ENCODE measurements at places on chromosomes 13 and 19.

DNA sequence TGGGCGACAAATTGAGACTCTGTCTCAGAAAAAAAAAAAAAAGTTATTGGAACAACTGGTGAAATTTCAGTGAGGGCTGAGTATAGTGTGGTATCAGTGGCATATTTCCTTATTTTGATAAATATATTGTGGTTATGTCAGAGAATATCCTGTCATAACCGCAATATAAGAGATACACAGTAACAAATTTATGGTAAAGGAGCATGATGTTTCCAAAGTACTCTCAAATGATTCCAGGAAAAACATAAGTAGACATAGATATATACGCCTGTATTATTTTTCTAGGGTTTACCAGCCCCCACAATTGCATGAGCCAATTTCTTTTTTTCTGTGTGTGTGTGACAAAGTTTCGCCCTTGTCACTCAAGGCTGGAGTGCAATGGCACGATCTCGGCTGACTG lies 5.7 kb upstream of the C5AR1 start:
- DNase-seq, result no peak

DNA sequence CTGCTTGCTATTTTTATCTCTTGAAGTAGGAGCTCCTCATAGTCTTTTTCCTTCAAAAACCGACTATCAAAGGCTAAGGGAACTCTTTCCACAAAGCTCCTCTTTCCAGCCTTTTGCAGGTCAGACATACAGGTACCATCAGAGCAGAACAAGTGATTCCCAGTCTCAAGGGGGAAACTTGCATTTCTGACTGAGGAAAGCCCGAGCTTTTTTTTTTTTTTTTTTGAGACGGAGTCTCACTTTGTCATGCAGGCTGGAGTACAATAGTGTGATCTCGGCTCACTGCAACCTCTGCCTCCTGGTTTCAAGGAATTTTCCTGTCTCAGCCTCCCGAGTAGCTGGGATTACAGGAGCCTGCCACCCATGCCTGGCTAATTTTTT lies 32.0 kb downstream of the RUBCNL start:
- no peak for DNase-seq

DNA sequence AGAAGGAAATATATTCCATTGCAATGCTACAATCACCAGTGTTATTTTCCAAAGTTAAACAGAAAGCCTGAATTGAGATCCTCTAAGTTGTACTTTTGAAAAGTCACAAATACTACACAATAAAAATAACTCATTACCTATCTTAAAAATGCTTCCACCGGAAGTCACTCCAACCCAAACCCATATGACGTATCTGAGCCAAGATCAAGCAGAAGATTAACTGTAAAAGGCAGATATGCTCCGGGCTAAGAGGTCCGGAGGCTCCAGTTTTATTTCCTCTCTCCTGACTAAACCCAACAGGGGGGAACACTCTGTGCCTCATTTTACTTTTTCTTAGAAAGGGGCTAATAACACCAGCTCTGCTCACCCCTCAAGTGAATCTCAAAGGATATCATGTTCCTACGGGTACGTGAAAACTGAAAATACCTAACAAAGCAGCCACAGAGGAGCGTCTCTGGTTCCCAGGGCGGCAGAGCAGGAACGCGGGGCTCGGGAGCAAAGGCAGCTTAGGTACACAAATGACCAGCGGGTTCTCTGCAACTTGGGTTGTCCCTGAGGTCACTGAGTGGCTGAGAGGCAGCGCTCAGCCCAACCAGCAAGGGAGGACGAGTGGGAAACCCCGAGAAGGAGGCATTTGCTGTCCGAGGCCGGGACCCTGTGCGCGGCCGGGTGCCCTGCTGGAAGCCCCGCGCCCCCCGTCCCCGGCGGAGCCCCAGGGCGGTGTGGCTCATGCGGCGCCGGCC lies 750 bp downstream of the RAB20 start:
- peak; percentile 71 for DNase-seq

- DNase-seq, result no peak
Measured at GRCh38 chr13:26699197-26699490, 61.4 kb downstream of the GPR12 start.

DNA sequence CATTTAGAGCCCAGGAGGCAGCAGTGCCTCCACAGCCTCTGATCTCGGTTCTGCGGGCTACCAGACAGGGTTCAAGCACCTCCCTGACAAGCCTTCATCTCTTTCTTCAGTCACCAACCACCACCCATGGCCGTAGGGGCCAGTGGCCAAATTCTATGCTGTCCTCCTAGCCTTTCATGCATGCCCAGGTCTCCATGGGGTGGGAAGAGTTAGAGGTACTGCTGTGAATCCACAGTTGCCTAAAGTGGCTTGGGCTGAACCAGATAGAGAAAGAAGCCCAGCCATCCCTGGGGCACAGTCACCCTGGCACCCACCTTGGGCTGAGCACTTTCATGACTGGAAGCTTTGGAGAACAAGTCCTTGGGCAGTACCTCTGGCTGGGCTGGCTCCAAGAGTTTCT lies 97.4 kb downstream of the ZDHHC20 start:
- DNase-seq, result no peak

DNA sequence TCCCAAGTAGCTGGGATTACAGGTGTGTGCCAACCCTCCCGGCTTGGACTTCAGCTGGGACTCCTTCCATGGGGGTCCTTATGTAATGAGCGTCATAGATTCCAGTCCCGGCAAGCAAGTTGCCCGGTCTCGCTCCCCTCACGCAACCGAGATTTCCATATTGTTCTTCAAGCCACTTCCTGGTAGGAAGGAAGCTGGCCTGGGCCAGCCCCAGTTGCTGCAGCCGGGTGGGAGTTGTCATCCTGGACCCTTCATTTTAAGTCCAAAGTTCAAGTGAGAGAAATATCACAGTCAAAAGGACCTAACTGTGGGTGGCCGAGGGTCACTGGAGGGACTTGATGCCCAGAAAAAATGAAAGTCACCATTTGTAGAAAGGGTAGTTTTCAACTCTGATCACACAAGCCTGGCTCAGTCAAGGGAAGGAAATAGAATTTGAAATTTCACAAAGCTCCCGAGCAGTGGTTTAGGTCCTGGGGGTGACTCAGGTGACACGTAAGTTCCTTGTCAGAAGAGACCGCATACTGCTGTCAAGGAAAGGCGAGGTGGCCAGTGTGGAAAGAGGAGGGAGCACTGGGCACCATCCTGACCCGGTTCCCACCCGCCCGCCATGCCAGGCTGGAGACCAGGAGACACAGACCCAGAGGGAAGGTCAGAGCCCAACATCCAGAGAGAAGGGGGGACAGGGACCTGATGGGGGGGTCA lies 5.3 kb downstream of the FGF21 start:
- DNase-seq, result peak; percentile 34

- DNase-seq, result no peak
Measured at GRCh38 chr13:112449545-112449930, 73.4 kb downstream of the SPACA7 start.

- peak; percentile 71 for DNase-seq
Measured at GRCh38 chr19:38656171-38656981, 8.9 kb downstream of the ACTN4 start.

GRCh38 chr13:75339635-75340374 lies 142.2 kb downstream of the TBC1D4 start:
- no peak for DNase-seq

DNA sequence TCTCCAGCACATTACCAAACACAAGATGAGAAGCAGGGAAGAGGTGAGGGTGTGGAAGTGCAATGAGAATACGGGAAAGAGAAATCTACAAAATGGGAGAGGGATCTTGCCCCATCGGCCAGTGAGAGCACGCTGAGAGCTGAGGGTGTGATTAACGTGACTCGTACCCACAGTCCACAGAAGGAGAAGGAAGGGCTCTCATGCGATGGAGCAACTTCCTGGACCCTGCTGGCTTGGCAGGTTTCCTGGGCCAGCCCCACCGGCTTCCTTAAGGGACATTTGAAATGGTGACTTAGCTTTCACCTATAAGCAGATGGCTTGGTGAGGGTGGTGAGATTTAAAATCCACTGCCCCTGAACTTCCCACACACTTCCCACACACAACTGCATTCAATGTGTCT lies 740.1 kb downstream of the UQCRFS1 start:
- peak; percentile 81 for DNase-seq

- no peak for DNase-seq
Measured at GRCh38 chr19:7072541-7072940, 3.0 kb downstream of the ZNF557 start.

GRCh38 chr19:42421101-42421500 lies 6.1 kb downstream of the LIPE start:
- DNase-seq, result no peak

- no peak for DNase-seq
Measured at GRCh38 chr13:111302045-111302726, 18.3 kb upstream of the TEX29 start.

- DNase-seq, result no peak
Measured at GRCh38 chr13:45781553-45782326, 69.8 kb downstream of the SIAH3 start.

DNA sequence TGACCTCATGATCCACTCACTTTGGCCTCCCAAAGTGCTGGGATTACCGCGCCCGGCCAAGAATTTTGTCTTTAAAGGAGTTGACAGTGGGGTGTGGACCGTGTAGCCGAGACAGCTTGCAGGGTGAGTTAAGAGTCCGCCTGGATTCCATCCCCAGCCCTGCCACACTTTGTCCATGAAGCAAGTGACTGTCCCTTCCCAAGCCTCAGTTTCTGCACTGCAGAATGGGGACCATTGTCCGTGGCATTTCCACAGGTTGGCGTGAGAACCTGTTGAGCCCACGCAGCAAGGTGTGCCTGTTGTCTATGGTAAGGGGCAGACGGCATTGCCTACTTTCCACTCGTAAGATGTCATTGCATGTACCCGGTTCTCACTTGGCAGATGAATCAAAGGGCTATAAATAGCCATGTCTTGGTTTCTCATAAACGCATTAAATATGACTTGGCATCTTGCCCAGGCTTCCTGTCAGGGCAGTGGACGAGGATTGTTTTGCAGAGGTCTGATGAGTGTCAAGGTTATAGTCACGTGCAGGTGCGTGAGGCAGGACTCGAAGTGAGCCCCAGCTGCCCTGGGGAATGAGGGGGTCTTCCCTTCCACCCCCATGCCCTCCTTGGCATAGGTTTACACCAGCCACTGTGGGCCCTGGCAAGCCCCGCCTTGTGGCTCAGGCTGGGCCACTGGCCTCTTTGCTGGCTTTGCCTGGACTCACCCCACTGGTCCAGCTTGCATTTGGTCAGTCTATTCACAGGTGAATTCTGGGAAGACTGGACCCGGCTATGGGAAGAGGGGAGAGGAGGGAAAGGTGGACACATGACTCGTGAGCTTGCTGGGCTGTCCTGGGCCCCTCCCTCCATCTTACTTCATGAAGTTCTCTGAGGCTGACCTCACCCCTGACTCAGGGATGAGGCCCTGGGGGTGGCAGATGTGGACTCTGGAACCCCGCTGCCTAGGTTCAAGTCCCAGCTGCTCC lies 14.6 kb downstream of the FAM187B start:
- peak; percentile 95 for DNase-seq

- DNase-seq, result no peak
Measured at GRCh38 chr19:5091684-5092480, 123.0 kb downstream of the KDM4B start.

GRCh38 chr13:22801402-22802003 lies 379.3 kb upstream of the SGCG start:
- no peak for DNase-seq

- no peak for DNase-seq
Measured at GRCh38 chr13:19817510-19818158, 34.9 kb upstream of the PSPC1 start.

- no peak for DNase-seq
Measured at GRCh38 chr19:32195706-32196610, 149.5 kb upstream of the ZNF507 start.

DNA sequence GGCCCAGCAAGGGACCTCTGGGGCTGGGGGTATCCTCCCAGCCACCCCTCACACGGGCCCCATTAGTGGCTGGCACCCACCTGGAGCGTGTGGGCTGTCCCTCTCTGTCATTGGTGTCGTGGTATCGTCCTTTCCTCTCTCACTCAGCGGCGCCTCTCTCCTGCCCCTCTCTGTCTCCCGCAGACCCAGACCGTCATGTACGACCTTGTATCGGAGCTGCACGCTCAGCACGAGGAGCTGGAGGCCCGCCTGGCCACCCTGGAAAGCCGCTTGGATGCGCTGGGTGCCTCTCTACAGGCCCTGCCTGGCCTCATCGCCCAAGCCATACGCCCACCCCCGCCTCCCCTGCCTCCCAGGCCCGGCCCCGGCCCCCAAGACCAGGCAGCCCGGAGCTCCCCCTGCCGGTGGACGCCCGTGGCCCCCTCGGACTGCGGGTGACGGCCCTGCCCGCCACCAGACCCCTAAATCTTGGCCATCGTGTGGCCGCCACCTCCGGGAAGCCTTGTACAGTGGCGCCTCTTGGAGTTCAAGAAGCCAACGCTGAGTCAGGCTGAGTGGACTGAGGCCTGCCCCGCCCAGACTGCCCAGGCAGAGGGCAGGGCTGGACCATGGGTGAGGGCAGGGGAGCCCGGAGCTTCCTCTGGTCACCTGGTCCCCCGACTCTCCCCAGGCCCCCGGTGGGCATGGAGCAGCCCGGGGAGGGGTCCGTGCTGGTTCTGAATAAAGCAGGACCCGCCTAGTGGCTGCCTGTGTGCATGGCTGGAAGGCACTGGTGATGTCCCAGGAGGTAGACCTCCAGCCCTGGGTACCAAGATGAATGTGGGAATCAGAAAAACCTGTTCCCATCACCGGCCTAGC lies 9.8 kb upstream of the ARRDC2 start:
- no peak for DNase-seq

DNA sequence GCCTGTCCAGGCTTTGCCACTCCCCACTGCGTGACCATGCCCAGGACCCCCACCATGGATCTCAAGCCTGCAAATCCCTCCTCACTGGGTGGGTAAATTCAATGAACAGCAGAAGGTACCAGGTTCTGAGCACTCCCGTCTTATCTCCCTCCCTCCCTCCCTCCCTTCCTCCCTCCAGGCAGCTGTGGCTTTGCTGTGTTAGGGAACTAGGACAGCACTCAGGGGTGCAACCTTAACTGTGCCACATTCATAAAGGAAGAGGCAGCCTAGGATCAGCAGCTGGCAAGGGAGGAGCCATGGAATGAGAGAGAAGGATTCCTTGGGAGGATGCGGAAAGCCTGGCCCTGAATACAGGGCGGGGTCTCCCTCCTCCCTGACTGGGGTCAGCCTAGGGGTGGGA lies 5.6 kb downstream of the CEACAM4 start:
- DNase-seq, result no peak

DNA sequence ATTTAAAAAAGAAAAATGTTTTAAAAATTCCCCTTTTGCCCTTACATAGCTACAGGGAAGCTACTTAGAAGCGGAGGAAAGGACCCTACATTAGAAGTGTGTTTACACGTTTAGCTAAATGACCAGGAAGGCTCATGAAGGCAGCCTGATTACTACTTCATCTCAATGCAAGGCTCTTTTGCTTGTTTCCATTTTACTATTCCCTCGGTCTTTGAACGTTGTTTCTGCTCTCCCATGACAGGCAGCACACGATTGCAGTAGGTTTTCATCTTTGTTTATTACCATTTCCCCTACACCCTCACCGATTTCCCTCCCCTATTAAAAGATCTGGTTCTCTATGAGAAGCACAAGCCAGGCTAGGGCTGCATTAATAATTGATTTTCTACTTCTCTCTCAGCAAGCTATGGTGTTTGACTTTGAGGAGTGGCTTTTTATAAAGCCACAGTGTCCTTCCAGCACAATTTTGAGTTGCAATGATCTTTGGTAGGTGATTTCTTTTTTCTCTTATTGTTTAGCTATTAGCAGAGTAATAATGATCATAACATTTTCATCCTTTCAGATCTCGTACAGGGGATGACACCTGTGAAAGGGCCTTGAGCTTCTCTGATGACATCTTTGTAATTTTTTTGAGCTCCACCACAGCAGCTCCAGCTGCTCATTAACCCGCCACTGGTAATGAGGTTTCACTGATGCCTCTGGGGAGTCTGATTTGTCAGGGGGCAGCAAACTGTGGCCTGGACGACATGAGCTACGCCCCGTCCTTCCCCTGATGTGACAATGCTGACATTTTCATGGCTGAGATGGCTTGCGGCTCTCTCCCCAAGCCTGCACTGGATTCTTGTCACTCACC lies 670.3 kb downstream of the UQCRFS1 start:
- DNase-seq, result no peak

Data from suppressor macrophage (primary cell).